ENCODE measurements at places on chromosomes 5 and 9. TPM values are rescaled to one million over a fixed set of nuclear protein-coding genes. Genes with fewer than 3 reads are reported as not detected.

The ARL14EPL gene
- total RNA-seq, result 0.39 TPM

The EQTN gene
- not detected for total RNA-seq

The DMGDH gene
- total RNA-seq, result 0.25 TPM

The AMBP gene
- total RNA-seq, result not detected

The SAXO1 gene
- total RNA-seq, result under 0.01 TPM
